NCI-H187 (cell line): ENCODE measurements at places on chromosomes 7 and 10.

DNA sequence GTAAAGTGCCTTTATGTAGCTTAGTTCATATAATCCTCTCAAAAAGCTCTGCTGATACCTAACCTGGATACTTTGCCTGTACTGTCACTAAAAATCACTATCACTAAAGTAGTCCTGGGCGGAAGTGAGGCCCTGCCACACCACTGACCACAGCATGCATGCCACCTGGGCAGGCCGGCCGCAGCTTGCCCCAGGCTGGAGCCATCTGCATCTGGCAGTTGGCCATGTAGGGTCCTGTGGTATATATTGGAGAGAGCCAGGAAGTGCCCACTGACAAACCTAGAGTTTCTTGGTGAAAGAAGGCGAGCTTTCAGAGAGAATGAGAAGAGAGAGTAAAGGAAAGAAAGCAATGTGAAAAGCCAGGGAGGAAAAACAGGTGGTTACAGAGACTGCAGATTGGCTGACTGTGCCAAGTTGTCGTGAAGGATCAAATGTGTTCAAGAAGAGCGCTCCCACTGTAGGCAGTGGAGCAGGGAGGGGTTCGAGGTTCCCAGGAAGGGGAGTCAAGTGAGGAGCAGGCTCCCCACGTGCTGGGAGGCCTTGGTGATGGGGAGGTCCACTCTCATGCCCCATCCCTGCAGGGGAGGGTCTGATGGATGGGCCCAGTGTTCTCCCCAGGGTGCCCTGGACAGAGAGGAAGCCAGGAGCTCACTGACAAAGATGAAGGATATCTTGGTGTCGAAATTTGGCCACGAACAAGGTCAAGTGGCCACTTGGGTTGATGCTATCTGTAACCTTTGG is 13.6 kb downstream of the LOXL4 start:
- DNase-seq, result no peak

- no peak for DNase-seq
These were observed 27.4 kb downstream of the STAM start for GRCh38 chr10:17671307-17671706.

GRCh38 chr10:4847561-4848355 is 21.8 kb downstream of the AKR1E2 start:
- DNase-seq, result no peak

- DNase-seq, result no peak
These were observed 8.6 kb upstream of the ZMIZ2 start for GRCh38 chr7:44740055-44740454.

DNA sequence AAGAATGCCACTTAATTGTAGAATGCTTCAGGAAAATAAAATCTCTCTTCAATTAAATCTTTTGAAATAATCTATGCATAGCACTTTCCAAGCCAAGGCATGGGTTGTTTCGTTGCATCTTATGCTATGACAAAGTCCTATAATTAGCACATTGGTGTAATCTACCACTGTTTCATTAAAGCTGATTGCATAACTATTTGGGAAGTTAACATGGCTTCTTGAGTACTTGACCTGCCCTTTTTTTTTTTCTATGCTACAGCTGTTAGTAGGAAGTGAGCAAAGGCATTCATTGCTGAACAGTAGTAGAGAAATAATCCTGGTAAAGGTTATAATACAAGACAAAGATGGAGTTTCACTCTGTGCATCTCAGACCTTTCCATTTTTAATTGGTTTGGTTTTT is 557.2 kb upstream of the CELF2 start:
- DNase-seq, result no peak

DNA sequence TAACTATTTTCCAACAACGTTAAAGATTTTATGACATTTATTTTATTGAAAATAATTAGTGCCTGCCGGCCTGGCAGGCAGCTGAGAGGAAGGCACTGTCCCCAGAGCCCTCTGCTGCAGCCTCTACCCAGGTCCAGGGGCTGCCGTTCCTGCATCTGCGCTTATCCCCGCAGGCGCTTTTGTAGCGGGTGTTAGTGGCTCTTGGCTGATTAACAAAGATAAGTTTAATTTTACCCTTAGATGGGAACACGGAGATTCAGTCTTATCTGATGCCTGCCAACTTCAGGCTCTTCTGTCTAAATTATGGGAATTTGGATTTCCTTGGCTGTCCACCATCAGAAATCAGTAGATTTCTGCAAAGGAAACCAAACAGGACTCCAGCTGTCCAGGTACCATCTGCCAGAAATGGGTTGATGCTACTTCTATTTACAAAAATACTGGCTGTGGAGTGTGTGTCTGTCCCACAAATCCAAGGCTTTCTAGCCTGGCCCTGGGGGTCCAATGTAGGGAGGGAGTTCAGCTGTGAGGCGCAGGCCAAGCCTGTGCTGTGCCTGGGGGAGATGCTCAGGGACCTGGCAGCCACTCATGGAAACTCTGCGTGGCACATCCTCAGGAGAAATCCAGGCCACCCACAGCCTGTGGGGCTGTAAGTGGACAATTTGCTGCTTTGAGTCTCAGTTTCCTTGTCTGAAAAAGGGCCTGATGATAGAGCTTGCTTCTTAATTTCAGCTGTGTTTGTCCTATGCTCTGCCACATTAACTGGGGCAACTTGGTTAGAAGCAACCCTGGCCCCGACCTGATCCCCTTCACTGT is 62.0 kb upstream of the IGFBP3 start:
- no peak for DNase-seq

DNA sequence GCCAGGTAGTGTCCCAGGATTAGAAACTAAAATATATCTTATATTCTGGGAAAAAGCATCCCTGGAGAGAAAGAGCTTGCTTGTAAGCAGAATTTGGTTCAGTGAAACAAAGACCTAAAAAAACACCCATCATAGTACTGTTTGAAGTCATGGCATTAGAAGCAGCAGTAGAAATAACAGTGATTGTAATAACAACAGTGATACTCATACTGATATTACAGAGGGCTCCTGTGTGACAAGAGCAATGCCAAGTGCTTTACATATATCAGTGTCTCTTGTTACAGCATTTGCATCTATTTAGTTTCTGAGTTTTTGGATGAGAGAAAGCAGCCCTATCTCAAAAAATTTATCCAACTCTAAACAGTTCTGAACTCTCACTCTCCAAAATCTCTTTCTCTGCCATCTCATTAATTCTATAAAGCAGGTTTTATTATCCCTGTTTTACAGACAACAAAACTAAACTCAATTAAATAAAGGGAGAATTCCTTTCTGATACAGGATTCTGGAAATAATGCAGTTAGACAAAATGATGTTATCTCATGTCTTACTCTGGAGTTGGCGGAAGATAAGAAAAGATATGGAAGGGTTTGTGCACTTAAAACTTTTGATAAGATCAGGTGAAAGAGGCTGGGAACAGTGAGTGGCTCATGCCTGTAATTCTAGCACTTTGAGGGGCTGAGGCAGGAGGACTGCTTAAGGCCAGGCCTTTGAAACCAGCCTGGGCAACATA is 146.5 kb upstream of the AOAH start:
- DNase-seq, result no peak

DNA sequence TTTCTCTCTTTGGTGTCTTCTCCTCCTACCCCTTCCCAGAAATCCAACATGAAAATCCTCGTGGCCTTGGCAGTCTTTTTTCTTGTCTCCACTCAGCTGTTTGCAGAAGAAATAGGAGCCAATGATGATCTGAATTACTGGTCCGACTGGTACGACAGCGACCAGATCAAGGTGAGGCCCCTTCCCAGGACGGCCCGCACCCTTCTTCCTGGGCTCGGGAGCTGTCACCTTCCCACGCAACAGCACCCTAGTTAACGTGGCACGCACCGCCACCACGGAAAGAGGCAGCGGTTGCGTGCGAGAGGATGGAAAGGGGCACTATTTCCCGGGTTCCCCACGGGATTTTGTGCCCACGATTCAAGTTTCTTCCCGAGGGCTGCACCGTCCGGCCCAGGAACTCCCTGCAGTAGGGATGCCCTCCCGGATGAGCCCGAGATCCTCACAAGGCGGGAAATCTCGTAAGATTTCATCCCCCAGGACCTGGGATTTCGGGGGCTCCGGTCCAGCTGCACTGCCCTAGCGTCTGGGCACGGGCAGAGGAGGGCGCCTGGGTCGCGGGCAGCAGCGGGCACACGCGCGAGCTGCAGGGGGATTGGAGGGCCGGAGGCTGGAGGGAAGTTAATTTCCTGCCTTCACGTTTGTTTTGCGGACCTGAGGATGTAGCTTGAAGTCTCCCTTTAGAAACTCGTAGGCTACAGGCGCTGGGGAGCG is 834 bp downstream of the TAC1 start:
- DNase-seq, result no peak

DNA sequence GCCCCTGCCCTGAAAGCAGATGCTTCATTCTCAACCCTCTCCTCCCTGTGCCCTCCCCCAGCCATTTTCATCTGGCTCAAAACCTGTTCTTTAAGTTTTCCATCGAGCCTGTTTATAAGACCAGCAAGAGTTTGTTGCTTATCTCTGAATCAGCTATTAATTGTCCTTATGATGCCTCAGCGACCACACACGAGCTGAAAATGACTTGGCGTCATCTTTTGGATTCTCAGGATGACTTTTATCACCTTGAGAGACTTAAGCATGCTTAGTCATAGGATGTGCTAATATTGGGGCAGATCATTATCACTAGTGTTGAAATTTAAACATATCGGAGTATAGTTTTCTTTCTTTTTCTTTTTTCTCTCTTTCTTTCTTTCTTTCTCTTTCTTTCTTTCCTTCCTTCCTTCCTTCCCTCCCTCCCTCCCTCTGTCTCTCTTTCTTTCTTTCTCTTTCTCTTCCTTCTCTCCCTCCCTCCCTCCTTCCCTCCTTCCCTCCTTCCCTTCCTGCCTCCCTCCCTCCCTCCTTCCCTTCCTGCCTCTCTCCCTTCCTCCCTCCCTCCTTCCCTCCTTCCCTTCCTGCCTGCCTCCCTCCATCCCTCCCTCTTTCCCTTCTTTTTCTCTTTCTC is 184.5 kb downstream of the PHTF2 start:
- no peak for DNase-seq

GRCh38 chr10:130220251-130221185 is 84.3 kb downstream of the GLRX3 start:
- no peak for DNase-seq

DNA sequence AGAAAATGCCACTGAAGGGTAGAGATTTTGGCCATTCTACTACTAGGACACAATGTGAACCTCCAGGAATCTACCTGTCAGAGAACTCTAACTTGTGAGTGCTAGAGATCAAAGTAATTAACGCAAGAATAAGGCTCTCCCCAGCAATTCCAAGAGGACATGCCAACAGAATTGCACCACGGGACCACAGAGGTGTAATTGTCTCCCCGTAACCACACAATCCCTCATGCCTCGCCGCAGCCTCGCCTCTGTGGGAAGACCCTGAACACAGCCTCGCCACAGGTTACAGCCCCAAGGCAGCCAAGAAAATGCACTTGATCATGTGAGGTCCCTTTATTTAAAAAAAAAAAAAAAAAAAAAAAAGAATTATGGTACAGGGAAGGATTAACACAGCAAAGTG is 29.5 kb downstream of the CDCA7L start:
- DNase-seq, result no peak

DNA sequence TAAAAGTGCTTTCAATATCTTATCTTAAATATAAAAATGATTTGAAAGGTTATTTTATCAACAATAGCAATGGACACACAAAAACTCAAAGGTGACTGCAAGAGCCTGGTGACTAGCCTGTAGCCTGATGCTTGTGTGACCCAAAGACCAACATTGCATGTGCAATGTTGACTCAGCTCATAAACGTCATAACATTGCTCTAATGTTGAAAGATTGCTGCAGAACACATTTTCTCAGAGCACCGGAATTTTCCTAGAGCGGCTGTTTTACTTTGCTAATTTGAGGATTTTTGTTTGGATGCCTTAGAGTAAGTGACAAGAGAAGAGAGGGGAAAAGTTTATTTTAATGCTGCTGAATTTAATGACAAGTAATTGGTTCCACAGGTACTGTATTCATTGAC is 107.1 kb downstream of the RAB18 start:
- no peak for DNase-seq

GRCh38 chr10:72615970-72616369 is 9.9 kb downstream of the MICU1 start:
- no peak for DNase-seq

DNA sequence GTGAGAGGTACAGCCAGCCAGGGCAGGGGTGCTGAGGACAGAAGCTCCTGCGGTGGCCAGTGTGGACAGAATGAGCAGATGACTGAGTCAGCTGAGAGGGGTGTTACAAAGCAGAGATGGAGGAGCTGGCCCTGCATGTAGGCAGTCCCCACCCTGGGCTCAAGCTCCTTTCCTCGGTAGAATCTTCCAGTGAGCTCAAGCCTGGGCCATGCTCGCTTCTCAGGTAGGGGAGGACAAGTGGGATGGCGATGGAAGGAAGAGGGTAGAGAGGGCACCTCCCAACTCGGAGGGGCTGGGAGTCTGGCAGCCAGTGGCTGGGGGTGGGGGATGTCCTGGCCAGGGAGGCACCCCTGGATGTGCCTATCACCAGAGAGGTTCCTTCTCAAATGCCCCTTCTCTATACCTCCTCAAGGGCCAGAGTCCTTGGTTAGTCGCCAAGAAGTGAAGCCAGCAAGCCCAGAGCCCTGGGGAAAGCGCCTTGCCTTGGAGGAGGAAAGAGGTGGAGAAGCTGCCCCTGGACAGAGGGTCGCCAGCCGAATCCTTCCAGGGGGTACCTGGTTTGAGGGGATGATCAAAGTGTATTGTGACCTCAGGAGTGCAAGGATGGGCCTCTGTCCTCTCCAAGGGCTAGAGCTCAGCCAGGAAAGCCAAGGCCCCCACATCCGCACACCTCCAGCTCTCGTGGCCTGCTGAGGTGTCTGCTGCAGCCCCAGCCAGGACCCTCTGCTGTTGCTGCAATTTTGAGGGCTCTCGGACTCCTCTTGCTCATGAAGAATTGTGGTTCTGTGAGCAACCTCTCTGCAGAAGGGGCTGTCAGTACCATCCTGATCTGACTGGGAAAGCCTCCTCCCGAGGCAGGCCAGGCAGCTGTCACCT is 88.6 kb upstream of the MACROH2A2 start:
- no peak for DNase-seq

- DNase-seq, result no peak
These were observed at the start of gene ITIH5 for GRCh38 chr10:7666253-7667023. Gene ITIH5 (minus strand): TSS chr10:7666966. CDS start chr10:7666892, 74 bp downstream.

- no peak for DNase-seq
These were observed 30.6 kb upstream of the GDI2 start for GRCh38 chr10:5843686-5844344.

DNA sequence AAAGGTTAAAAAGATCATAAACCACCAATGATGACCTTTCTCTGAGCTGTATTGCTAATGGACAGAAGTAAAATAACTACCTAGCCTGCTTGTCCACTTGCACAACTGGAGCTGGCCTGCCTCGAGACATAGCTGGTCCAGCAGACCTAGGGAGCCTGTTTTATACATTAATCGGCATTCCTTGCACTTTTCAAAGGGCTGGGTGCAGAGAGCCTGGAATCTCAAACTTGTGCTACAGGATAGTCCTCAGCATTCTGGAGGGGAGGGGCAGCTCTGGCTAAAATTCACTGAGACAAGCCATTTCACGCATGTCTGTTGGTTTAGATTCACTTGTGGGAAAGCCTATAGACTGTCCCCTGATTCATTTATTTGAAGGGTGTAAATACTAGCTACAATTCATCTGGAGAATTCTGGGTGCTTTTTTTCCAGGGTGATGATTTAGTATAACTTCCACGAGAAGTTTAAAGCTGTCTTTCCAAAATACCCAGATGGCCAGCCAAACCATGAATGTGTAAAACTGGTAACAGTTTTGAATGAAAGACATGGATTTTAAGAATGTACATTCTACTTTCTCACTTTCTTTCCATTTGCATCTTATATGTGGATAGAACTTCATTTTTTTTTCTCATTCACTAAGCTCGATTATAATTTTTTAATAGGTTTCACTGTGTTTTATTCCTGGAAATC is 389.4 kb downstream of the KCNMA1 start:
- DNase-seq, result no peak
